ENCODE measurements at places on chromosomes 5 and 9.
A peak's percentile ranks its signal among the peaks of the same experiment; 100 is the strongest.

- no peak for DNase-seq
Measured at GRCh38 chr5:102905056-102905455, 150.0 kb downstream of the PAM start.

DNA sequence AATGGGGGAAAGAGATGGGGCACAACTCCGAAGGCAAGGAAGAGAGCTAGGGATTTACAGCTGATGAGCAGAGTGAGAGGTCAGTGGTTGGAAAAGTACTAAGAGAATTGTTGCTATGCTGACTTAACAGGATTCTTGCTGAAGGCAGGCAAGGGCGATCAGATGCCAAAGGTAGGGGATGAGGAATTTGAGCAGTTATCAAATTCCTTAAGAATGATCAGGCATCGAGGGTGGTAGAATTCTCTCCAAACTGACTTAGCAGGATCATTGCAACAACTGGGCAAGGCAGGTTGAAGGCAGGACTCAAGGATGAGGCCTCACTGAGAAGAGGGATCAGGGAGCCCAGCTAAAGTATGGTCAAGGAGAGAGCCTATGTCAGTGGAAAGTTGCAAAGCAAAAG, 171.0 kb downstream of the HSD17B3 start:
- DNase-seq: no peak

DNA sequence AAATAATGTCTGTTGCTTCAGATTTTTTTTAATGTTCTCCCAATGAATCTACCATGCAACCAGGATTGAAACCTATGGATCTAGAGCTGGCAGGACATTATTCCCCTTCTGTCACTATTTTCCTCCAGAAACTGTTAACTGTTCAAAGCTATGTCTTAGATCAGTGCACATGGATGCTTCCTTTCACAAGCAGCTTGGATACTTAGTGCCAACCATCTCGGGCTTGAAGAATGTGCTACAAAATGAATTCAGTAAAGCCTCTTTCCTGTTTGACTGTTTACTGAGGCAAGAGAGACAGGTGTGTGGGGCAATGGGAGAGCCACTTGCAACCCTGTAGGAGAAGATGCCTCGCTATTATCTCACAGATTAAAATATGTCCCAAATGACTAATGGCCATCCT, 774.8 kb downstream of the KCTD16 start:
- no peak for DNase-seq

DNA sequence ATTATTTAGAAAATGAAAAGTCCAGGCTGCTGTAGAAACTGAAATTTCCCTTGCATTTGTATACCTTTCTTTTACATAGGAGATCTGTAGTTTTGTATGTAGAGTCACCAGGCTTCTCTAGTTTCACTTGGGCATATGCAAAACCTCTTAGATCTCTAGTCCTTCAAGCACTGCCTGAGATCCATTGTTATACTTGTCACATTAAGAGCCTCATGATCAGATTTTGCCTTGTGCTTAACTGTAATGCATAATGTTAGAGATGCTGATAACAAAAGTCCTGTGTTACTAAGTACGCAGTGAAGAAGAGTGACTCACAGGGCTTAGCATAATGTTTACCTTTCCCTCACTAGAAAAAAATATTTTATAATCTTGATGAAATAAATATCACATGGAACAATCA, 250.2 kb downstream of the CYLC2 start:
- no peak for DNase-seq

GRCh38 chr5:134845335-134845851, 375 bp upstream of the C5orf24 start:
- DNase-seq: no peak

- DNase-seq: peak; percentile 10
Measured at GRCh38 chr9:126957687-126958053, 43.1 kb downstream of the RALGPS1 start.

Data from kidney glomerular epithelial cell (primary cell).